Activated CD8-positive, alpha-beta memory T cell treated with anti-CD3 and anti-CD28 coated beads for 1 hour (primary cell): ENCODE measurements at places on chromosomes 4 and X.

- no peak for DNase-seq
Observed at GRCh38 chr4:125010796-125011503, 298.4 kb upstream of the ANKRD50 start.

DNA sequence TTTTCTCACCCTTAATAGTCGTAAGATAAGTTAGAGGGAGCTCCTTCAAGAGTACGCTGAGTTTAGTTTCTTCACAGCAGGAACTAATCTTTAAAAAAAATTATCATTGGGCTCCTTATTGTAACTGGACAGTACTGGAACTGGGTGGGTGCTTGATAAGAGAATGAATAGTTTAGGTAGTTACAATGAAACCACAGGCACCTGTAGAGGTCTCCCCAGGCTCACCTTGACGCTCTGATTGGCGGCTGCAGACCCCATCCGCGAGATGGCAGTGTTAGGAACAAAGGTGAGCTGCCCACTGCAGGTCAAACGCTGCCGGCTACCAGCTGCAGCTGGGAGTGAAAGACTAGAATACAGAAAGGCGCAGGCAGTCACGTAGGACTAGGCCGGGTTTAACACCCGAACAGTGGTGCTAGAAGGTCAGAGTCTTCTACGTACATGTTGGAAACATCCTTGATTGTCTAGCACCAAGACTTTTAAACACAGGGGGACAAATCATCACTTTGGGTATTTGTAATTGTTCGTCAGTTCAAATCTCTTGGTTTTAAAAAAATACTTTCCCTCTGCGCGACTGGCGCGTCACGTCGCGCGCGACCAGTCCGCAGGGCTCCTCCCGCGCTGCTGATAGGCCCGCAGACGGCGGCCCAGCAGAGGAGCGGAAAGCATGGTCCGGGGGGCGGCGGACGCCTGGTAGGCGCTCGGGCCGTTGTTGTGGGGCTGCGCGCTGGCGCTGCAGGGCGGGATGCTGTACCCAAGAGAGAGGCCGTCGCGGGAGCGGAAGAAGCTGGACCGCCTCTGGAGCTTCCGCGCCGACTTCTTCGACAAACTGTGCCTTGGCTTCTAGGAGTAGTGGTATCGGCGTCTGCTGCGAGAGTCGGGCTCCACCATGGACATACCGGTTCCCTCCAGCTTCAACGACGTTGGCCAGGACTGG is 45.6 kb downstream of the SMARCA5 start:
- DNase-seq, result peak; percentile 32

GRCh38 chrX:77693594-77693993 is 92.4 kb downstream of the ATRX start:
- DNase-seq, result no peak

DNA sequence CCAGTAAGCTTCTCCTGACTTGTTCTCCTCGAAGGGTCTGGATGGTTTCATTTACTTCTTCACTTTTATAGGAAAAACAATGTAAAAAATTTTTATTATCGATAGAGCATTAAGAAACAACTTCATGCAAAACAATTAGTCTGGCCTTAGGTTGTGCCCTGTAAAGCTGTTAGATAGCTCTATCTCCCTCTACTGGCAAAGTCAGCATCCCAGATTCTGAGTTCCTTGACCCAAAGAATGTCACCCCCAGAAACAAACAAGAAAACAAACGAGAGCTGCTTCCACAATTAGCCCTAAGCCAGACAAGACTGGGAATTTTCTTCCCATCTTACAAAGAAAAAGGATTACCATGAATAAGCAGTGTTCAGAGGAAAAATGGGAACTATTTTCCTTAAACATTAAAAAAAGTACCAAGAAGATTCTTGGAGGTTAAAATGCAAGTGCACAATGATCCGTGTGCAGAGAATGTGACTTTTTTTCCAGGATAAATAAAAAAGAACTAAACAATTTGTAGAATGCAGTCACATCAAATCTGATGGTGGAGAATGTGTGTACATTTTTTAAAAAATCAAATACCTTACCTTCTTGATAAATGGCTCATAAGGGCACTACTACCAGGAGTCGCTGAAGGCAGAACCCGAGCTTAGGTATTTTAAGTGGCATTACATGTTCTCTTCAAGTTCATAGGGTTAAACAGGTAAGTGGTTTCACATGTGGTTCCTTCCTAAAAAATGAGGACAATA is 293.2 kb downstream of the FBXO8 start:
- DNase-seq, result no peak

DNA sequence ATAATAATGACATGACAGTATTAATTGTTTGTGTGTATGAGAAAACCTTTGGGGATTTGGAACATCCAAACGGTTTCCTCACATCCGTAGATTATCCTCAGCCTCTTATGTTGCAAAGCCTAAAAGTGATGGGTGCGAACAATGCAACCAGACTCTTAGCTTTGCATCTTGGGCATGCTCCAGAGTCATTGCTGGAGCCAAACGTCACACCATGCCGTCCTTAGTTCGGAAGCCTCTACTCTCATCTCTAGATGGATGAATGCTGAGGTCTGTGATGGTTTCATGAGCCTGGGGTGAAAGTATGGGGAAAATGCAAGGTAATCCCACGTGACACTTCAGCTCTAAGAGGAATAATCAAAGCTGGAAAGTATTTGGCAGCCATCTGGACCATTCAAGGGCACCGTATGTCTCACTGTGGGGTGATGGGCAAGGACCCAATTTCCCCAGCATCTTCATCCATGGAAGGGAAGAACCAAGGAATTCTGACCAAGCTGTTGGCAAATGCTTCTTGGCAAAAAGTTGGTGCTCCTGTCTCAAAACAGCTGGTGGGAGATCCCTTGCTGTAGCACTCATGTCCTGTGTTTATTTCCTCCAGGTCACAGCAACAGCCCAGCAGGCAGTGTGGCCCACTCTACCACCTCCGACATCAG is 6.3 kb upstream of the RTL5 start:
- no peak for DNase-seq

DNA sequence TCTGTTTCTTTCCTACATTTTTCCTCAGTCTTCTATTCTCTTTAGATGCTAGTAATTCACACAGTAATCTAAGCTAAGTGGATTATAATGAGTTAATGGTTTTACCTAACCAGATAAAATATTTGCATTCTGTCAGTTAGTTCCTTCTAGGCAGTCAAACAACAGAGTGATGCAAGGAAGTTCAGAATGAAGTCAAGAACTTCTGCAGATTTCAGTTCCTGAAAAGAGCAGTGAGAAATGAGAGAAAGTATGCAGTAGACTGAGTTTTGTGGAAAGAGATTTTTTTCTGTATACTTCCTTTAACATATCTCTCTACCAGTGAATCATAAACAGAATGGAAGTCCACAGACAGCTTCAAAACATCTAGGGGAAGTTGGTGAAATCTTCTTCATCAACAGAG is 774.0 kb upstream of the POU3F4 start:
- DNase-seq, result no peak

DNA sequence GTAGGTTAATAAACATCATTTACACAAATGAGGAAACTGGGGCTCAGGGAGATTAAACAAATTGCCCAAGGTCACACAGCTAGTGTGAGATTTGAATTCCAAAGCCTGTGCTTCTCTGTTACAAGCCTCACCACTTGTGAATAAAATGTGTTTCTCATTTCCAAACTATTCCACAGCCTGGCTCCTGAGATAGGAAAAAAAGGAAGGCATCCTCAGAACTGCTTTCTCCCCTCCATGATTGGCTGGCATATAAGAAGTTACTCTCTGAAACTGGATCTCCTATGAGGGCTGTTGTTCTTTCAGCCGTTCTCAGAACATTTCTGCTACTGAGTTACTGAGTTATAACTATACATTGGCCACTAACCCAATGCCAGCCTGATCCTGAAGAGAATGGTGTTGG is 237.9 kb downstream of the MAML3 start:
- no peak for DNase-seq

DNA sequence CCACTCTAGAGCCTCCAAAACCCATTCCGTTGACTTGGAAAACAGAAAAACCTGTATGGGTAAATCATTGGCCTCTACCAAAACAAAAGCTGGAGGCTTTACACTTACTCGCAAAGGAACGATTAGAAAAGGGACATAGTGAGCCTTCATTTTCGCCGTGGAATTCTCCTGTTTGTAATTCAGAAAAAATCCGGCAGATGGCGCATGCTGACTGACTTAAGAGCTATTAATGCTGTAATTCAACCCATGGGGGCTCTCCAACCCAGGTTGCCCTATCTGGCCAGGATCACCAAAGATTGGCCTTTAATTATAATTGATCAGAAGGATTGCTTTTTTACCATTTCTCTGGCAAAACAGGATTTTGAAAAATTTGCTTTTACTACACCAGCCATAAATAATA is 60.8 kb downstream of the ZNF732 start:
- peak; percentile 24 for DNase-seq

GRCh38 chr4:128863312-128864075 is 54.0 kb downstream of the JADE1 start:
- peak; percentile 22 for DNase-seq

DNA sequence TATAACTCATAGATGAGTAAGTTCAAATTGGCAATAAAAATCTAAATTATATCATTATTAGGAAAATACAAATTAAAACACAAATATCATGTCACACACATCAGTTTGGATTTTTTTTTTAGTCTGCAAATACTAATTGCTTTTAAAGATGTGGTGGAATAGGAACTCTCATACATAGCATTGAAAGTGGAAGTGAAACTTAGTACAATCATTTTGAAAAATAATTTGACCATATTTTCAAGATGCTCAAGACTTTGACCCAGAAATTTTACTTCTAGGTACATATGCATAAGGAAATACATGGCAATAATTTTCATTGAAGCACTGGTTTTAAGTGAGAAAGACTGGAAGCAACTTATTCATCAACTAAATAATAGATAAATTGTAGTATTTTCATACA is 147.5 kb upstream of the SMIM31 start:
- DNase-seq, result no peak

DNA sequence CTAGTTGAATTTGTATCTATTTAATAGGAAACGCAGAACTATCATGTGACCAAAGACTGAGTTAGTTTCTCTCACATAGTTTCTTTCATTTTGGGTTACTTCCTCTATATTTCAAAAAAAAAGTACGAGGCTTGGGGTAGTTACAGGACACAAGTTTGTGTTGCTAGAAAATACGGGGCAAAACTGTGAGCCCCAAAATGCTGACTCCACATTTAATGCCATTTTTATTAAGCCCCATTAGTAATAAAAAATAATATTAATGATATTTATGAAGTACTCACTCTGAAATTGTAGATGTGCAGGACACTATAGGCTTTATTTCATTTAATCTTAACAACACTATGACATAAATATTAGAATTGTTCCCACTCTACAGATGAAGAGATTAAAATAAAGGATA is 268.6 kb downstream of the DTHD1 start:
- no peak for DNase-seq

DNA sequence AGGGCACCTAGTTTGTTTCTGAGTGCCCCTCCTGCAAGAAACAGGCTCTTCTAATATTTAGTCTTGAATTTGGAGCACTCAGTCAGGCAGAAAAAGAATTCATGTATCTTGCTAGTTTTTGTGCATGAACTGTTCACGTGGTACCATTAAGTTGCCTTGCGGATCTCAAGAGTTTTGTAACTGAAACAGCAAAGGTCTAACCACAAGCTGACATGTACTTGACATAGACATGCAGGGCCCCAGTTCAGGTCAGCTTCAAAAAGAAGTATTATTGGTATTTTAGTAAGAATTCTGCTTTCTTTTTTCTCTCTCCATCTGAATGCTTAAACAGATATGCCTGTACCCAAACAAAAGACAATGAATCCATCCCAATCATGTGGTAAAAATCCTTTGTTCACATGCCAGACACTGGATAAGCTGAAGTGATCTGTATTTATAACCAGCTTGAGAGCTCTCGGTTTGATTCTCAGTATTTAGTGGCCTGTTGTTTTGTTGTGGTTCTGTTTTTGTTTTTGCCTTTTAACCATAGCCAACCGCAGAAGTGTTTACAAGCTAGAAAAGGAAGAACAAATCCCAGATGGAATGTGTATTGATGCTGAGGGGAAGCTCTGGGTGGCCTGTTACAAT is 13.0 kb downstream of the RGN start:
- no peak for DNase-seq

- DNase-seq, result no peak
Observed at GRCh38 chrX:47563801-47564315, 2.9 kb downstream of the ARAF start.

DNA sequence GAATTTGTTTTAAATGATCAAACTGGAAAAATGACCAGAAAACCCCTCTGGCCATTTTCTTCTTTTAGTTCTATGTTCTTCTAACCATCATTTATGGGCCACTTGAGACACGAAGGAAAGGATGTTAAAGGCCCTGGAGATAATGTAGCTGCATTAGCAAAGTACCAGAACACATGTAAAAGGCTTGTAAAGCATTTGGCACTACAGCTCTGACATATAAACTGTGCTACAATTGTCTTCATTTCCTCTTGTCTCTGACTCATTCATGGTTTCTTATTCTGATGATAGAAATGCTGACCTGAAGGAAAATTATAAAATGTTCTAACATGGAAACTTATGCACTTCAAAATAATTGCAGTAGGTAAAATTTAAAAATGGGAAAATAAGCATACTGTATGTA is 388.7 kb downstream of the FAT4 start:
- no peak for DNase-seq

DNA sequence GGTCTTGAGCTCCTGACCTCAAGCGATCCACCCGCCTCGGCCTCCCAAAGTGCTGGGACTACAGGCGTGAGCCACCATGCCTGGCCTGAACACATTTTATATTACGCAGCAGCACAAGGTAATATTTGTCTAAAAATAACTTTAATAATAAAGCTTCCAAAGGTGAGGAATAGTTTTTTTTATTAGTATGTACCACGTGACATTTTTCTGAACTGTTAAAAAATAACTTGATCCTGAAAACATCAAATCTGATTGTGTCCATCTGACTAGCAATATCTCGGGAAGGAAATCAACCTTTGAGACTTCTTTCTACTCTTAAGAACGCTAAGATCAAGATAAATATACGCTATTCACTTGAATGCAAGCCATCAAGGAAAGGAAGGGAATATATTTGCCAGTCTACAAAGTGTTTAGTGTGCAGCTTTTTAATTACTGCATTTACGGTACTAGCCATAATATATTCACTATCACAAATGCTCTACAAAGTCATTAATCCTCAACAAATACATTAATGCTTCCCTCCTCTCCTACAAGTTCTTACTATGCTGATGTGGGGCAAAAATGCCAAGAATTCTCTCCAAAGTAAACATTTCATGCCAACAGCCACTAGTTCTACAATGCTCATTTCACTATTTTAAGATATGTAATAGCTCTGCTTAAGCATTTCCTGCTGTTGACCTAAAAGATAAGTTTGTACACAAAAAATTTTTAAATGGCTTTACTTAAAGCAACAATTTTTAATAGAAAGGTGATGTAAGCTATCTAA is 143.6 kb downstream of the APBB2 start:
- DNase-seq, result no peak

DNA sequence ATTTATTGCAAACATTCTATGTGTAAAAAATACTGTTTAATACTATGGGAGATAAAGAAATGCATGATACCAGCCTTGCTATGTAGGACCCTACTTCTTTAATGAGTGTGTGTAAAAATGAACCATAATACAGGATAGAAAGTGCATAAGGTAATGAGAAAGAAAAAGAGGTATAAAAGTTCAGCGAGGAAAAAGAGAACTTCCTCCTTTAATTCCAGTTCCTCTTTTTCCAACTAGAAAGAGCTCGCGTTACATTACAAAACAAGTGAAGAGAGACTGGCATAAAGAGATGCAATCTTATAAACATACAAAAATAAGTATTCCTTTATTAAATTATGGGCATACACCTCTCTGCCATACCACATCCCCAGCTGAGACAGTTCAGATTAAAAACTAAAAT is 77.4 kb downstream of the ANKRD17 start:
- no peak for DNase-seq
